ENCODE measurements at places on chromosomes 12 and 14. TPM values are rescaled to one million over a fixed set of nuclear protein-coding genes. Genes with fewer than 3 reads are reported as not detected.

GUCY2C gene
- 0.11 TPM for total RNA-seq

GPHB5 gene
- not detected for total RNA-seq

RASSF9 gene
- 1.9 TPM for total RNA-seq

DNA sequence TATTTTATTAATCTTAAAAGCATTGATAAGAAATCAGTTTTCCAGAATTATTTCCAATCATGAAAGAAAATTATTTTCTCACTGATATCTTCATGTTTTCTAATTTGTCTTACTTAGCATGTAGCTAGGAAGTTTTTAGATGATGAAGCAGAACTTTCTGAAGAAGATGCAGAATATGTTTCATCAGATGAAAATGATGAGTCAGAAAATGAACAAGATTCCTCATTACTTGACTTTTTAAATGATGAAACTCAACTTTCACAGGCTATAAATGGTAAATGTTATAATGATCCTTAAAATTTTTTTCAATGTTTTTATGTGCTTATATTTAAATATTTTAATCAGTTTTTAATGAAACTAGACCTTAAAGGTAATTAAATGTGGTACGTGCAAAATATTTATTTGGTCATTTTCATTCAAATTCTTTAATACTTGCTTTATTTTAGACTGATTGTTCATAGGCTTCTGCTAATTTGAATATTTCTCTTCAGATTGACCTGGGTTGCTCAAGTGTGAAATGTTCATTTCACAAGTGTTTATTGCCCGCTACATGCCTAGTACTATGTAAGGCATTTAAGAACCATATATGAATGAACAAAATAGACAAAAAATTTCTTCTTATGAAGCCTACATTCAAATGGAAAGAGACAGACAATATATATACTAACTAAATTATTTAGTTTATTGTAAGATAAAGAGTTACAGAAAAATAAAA lies 49.5 kb downstream of the FANCM start:
- H3K4me3 ChIP-seq: no peak overlapping the region
- H3K36me3 ChIP-seq: no peaks in the 10 kb centered on the region
- no peak for DNase-seq
- H3K27ac ChIP-seq: no peak overlapping the region
- no peaks in the 10 kb centered on the region for H3K27me3 ChIP-seq

KERA gene
- 0.17 TPM for total RNA-seq

FOXG1 gene
- total RNA-seq: not detected

KCNJ8 gene
- total RNA-seq: 13.3 TPM

DNA sequence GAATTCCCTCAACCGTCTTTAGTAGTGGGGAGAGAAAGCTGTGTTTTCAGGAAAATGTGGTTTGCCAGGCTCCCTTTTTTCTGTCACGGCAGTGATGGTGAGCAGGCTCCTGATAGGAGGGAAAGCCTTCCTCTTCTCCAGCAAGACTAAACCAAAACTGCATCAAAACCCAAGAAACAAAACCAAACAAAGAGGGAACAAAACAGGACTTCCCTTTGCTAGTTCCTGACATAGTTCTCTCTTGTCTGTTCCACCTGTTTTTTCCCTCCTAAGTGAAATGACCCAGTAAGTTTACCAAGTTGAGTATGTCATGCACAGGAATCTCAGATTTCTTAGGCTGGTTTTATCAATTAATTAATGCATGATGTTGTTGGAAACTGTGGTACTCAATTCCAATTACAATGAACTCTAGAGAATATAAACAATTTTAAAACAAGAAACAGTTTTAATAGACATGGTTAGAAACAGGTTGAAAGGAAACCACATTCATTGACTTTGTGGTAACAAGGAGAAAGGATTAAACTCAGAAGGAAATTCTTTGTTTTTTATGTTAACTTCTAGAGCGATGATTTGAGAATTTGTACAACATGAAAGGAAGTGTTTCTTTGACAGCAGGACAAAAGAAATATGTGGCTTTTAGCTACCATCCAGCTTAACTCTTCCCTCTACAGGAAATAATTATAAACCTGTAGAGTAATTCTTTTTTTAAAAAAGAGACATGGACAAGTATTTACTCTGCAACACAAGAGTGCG lies 23.0 kb upstream of the CSRP2 start:
- H3K4me3 ChIP-seq: no peak overlapping the region
- no peaks in the 10 kb centered on the region for H3K36me3 ChIP-seq
- no peak overlapping the region for H3K27ac ChIP-seq
- no peak for DNase-seq
- H3K4me1 ChIP-seq: no peaks in the 10 kb centered on the region
- no peaks in the 10 kb centered on the region for H3K27me3 ChIP-seq

GRCh38 chr12:6914947-6915788 lies 788 bp downstream of the ENO2 start:
- DNase-seq: no peak
- no peaks in the 10 kb centered on the region for H3K36me3 ChIP-seq
- H3K4me3 ChIP-seq: peak overlapping the region; percentile 68
- peak overlapping the region; percentile 7 for H3K27ac ChIP-seq
- H3K4me1 ChIP-seq: no peaks in the 10 kb centered on the region
- H3K27me3 ChIP-seq: peaks cover 20% of the 10 kb centered on the region

DNA sequence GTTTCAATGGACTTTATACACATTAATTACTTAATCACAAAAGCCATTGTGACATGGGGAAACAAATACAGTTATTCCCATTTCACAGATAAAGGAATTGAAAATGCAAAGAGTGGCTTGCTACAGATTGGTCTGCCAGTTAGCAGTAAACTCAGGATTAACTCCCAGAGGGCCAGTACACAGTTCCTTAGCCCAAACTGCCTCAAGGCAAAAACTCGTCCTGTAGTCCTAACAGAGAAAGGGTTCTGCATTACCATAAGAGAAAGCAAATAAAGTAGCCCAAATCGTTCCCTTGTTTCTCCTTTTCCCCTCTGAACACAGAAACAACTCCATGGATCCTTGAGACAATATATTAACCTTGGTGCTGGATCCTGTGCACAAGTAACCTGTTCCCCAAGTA lies 274.4 kb downstream of the LRIG3 start:
- H3K36me3 ChIP-seq: no peaks in the 10 kb centered on the region
- no peak overlapping the region for H3K4me3 ChIP-seq
- no peak overlapping the region for H3K27ac ChIP-seq
- DNase-seq: no peak
- no peaks in the 10 kb centered on the region for H3K4me1 ChIP-seq

- H3K27ac ChIP-seq: no peak overlapping the region
- DNase-seq: no peak
- no peak overlapping the region for H3K4me3 ChIP-seq
- no peaks in the 10 kb centered on the region for H3K36me3 ChIP-seq
Observed at GRCh38 chr12:41919048-41919447, 225.6 kb downstream of the GXYLT1 start.

WDHD1 gene
- 2.0 TPM for total RNA-seq

PPP4R4 gene
- not detected for total RNA-seq

PTCSC3 gene
- total RNA-seq: not detected

GARIN6 gene
- total RNA-seq: not detected

DNA sequence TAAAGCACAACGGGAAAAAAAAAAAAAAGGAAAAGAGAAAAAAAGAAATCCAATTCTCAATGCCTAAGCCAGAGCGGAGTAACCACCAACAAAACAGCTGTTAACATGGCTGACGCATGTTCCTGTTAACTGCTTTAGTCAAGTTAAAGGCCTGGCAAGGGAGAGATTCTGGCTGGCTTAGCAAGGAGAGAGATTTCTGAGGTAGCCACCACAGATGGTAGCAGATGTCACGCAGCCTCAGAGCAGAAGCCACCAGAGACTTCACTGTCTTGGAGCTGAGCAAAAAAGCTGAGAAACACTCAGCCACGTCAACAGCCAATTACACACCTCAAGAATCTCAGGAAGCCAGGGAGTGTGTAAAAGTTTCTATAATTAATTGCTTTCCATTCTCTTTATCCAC lies 87.1 kb downstream of the TMCC3 start:
- H3K36me3 ChIP-seq: peaks cover under 1% of the 10 kb centered on the region
- no peaks in the 10 kb centered on the region for H3K4me1 ChIP-seq
- no peaks in the 10 kb centered on the region for H3K27me3 ChIP-seq
- no peak overlapping the region for H3K4me3 ChIP-seq

GRCh38 chr12:69751476-69751875 lies 12.8 kb downstream of the RAB3IP start:
- no peaks in the 10 kb centered on the region for H3K4me1 ChIP-seq
- H3K36me3 ChIP-seq: no peaks in the 10 kb centered on the region
- H3K27ac ChIP-seq: no peak overlapping the region

DNA sequence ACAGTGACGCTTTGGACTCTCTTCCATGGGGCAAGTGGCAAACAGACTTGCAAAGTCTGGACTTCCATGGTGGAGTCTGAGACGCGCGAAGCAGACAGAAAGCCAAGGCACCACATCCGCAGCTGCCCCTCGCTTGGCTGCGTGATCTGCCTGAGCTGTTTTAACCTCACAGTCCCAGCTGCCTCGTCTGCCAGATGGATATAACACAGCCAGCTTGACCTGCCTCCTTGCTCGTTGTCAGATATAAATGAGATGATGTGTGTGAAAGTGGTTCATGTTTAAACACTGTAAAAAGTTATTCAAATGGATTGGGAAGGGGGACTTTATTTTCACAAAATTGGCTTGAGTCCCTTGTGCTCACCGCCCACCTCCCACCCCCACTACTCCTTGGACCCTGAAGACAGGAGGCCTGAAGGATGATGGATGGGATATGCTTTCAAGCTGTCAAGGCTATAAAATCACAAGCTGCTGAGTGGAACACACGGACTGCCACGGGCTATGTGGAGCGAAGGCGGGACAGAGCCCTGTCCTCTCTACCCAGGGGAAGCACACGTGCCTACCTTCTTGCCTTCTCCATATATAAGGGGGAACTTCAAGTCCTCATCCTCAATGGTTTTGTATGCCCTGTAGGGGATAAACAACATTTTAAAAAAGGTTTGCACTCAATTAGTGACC lies 226.9 kb downstream of the MON2 start:
- no peaks in the 10 kb centered on the region for H3K36me3 ChIP-seq
- no peak for DNase-seq
- H3K27me3 ChIP-seq: no peaks in the 10 kb centered on the region
- H3K27ac ChIP-seq: no peak overlapping the region
- no peaks in the 10 kb centered on the region for H3K4me1 ChIP-seq

- H3K27ac ChIP-seq: no peak overlapping the region
- no peaks in the 10 kb centered on the region for H3K36me3 ChIP-seq
- no peak for DNase-seq
- peaks cover 15% of the 10 kb centered on the region for H3K4me1 ChIP-seq
- H3K27me3 ChIP-seq: no peaks in the 10 kb centered on the region
- no peak overlapping the region for H3K4me3 ChIP-seq
Observed at GRCh38 chr14:61296151-61296550, 15.0 kb upstream of the TMEM30B start.

RNASE4 gene
- total RNA-seq: 4.3 TPM

DNA sequence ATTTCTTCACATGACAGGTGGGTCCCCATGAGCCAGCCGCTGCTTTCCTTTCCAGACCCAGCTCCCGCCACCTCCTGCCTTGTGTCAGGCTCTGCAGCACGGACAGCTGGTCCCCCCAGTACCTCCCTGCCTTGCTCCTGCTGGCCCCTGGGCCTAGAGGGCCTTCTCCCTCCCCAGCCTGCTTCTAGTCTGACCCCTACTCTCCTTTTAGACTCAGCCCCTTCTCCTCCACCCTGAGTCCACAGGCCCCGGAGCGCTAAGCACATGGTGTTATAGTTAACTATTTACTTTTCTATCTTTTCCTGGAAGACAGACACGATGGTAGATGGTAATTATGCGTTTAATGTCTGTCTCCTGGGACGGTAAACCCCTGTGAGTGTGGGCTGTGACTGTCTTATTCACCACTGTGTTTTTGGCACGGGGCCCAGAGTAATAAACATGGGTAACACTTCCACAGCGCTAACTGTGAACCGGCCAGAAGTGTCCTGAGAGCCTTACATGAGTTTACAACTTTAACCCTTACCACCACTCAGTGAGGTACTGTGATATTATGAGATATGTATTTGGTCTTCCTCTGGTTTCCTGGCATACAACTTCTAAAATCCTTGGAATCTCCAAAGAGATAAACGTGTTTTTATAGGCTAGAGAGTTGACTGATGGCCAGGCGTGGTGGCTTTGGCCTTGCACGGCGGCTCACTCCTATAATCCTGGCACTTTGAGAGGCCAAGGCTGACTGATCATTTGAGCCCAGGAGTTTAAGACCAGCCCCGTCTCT lies 41.2 kb downstream of the DGLUCY start:
- H3K4me1 ChIP-seq: peaks cover 46% of the 10 kb centered on the region
- H3K27me3 ChIP-seq: no peaks in the 10 kb centered on the region
- H3K4me3 ChIP-seq: no peak overlapping the region
- H3K27ac ChIP-seq: peak overlapping the region; percentile 79

DNA sequence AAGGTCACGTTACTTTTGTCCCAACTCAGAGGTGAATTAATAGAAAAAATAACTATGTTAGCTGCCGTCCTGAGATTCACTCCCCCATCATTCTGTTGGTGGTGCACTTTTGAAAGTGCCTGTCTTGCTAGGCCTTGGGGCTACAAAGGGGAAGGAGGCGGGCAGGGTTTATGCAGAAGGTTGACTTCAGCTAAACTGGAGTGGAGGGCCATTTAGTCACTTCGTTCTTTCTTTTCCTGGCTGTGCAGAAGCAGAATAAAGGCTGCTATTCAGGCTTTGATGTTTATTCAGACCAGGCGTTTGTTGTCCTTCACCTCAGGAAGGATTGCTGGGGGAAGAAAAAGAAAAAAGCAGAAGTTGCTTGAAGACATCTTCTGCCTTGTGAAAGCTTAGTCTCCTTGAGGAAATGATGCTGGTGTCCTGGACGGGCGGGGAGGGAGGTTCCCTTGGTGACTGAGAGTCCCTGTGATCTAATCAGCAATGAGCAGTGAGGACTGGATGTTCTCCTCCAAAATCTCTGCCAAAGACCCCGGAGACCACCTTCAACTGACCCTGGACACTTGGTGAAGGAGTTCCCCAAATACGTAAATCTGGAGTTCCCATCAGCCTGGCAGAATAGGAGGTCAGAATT lies 4.0 kb downstream of the GLT1D1 start:
- H3K27ac ChIP-seq: no peak overlapping the region
- no peak for DNase-seq
- no peaks in the 10 kb centered on the region for H3K36me3 ChIP-seq
- H3K4me3 ChIP-seq: no peak overlapping the region
- H3K27me3 ChIP-seq: peaks cover 13% of the 10 kb centered on the region

DNA sequence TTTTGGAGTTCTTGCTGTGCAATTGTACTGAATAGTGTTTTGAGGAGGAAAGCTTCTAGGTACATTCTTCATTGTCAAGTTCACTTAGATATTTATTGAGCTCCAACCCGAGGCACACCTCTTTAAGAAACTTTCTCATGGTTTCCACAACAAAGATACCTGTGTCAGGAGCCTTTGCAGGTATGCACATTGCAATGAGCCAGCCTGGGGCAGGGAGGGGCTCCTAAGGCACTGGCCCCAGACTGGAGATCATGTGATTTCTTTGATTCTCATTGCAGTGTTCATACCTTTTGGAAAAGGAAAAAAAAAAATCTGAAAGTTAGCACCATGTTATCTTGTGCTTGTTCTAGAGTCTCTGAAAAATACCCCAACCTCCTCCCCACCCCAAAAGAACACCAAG lies 80.3 kb downstream of the PRMT8 start:
- no peaks in the 10 kb centered on the region for H3K27me3 ChIP-seq
- no peak overlapping the region for H3K4me3 ChIP-seq
- no peak for DNase-seq
- no peaks in the 10 kb centered on the region for H3K36me3 ChIP-seq

All from psoas muscle (tissue), 8 donors.